ENCODE measurements at places on chromosomes 12 and 14.
A peak's percentile ranks its signal among the peaks of the same experiment; 100 is the strongest.

DNA sequence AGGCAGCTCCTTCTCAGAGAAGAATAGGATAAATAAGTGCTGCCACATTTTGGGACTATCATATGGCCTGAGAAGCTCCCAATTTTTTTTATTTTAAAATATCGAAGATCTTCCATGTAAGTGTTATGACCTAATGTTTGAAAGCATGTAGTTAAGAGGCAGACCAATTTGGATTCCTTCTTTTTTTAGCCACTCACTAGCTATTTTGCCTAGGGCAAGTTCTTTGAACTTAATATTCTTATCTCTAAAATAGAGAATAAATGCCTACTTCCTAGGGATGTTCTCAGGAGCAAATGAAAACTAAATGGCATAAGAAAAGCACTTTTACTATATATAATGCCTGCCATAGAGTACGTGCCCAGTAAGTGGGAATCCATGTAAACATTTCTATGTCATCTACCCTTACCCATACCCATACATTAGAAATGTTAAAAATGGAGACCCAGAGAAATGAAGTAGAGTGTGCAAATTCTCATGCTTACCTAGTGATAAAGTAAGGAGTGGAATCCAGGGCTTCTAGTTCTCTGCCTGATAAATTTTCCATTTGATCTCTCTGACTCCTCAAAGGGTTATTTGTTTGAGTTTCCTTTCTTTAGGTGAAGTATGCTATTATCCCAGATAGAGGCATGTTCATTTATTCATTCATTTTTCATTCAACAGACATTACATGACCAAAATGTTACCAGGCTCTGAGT is 148.3 kb downstream of the TGFB3 start:
- DNase-seq: no peak

DNA sequence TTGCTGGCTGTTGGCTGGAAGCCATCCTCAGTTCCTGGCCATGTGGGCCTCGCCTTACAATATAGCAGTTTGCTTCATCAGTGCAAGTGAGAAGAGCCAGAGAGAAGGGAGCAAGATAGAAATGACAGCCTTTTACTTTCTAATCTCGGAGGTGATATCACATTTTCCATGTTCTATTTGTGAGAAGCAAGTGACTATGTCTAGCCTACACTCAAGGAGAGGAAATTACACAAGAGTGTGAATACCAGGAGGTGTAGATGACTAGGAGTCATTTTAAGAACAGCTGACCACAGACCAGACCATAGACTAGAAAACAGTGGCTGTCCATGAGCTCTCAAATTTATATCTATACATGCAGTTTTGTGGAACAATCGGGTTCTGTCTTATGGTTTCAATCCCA is 163.0 kb upstream of the NRXN3 start:
- peak; percentile 51 for DNase-seq

DNA sequence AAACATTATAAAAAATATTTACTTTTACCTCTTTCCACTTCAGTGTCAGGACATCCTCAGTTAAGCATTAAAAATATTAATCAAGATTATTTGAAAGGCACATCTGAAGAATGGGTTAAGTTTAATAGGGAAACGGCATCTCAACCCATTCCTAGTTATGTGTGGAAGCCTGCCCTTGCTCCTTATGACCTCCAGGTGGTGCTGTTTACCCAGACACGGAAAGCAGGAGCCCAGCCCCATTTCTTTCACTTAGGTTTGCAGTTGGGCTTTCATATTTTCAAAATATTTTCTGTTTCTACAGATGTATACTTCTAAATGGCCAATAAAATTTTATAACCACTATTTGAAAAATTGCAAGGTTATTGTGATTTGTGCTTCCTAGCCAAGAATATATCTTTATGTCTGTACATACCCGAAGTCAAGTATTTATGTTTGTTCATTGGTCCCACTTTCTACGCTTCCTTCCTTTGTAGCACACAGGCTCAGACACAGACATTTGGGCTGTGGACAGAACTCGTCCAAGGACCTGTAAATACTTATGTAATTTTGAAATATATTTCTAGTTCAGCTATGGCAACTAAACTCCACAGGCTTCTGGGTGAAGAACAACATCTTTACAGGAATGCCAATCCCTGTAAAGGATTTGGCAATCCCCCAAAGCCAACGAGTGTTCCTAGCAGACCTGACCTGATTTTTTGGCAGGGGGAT is 247.1 kb downstream of the AKAP6 start:
- DNase-seq: peak; percentile 75

DNA sequence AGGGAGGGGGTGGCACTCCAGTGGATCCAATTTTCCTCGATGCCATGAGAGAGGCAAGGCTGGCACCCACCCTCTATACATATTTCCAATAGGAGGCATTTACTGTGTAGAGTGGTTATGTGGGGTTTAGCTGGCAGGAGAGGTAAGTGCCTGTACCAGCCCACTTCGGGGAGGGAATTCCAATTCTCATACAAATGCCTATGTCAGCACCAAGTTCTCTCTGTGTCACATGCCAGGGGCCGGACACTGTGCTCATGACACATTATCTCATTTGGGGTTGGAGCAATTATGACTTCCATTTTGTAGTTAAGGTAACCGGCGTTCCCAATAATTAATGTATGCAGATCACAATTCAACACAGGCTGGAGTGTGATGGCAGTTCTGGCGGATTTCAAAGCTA is 284.3 kb downstream of the KSR2 start:
- DNase-seq: no peak

- no peak for DNase-seq
Measured at GRCh38 chr14:24310646-24311604, at the start of gene LTB4R. LTB4R (plus strand) TSS chr14:24311502; CDS start chr14:24315652, 4,150 bp downstream.

DNA sequence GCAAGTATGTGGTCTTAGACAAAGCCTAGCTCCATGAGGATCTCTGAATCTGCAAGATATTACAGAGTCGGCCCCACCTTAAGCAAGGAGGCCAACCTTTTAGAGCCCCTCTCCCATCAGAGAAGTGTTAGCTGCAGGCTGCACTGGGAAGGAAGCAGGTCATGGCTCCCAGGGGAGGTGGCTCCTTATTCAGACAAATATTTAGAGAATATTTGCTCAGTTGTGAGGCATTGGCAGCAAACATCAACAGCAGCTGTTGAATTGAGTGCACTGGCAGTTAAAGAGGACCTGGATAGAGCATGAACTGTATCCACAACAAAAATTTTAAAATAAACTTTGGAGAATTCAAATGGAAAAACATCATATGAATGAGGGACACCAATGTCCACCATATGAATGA is 44.7 kb downstream of the FSCB start:
- DNase-seq: no peak

DNA sequence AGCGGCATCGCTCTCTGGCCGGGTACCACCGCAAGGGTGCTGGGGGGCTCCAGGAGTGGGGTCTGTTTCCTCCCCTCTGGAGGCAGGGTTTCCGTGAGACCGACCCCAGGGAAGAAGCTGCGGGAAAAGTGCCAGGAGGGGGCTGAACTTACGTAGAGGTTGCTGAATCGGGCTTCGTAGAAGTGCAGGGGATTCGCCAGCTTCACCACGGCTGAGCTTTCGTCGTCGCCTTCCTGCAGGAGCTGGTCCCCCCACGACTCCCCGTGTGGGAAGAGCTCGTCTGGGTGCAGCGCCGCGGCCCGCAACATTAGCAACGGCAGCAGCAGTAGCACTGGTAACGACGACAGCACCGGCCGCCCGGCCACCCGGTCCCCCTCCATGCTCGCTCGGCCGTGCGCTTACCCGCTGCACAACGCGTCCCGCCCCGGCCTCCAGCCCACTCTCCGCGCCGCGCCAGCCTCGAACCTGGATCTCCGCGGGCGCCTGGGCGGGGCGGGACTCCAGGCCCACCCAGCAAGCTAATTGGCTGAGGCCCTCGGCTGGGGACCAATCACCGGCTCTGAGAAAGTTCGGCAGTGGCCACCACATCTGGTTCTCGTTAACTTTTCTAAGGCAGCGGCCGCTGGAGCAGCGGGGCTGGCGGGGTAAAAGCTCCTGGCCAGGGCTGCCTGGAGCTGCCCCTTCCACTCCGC is at the start of gene NID2:
TSS of gene NID2 (minus strand) at position 445 of the 692 bp plus-strand sequence. CDS start at position 380, 65 bp downstream.
- DNase-seq: peak; percentile 20

DNA sequence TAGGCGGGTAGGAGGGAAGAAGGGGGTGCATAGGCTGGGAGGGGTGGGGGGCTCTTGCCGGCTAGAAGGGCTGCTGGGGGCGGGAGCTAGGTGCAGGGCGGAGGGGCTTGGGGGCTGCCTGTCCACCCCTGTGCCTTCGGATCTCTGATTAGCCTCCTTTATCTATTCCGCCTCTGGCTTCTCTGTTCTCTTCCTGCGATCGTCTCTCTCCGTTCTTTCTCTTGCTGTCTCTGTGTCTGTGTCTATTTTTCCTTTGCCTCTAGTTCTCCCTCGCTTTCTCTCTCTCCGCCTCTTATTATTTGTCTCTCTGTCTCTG is 166.7 kb upstream of the LHX5 start:
- no peak for DNase-seq

GRCh38 chr12:49227713-49228112 is 37.2 kb upstream of the TUBA1C start:
- DNase-seq: no peak

- DNase-seq: no peak
Measured at GRCh38 chr12:99154216-99154982, 493.2 kb upstream of the GARIN6 start.

DNA sequence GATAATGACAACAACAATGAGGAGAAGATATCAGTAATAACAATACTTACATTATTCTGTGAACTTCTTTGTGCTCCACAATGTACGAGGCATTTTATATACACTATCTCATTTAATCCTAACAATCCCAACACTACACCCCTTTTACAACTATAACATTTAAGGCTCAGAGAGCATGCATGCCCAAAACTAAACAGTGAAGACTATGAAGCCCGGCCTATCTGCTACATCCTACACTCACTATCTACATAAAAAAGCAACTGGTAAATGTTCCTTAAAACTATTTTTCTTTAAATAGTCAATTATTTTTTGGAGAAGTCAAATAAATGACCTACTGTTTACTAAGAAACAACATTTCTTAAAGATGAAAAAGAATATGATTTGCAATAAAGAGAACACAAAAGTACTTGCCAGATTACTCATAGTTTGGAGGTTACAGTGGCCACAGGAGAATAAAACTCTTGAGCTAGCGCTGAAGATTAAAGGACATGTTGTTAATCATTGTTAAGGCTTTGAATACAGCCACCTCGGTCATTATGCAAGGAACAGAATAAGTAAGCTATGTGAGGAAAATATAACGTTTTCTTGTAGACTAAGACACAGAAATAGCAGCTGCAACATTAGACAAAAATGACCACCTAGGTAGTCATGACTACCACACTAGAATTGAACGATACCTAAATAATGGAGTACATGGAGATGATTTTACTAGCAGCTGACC is 56.7 kb downstream of the EPS8 start:
- DNase-seq: no peak

DNA sequence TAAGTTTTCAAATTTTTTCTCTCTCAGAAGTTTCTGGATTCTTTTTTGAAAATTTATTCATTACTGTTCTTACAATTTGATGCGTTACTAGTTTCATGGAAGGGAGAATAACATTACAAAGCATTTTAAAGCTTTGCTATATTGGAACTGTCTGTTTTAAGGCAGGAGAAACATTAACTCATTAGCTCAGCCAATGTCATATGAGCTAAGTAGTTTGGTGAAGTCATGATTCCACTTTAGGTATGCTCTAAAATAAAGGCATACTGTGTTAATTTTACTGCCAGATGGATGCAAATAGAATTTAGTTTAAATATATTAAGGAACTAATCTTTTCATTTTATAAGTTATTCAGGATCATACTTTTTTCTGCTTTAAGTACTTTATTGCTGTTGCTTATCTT is 46.0 kb downstream of the ARID2 start:
- DNase-seq: no peak

- peak; percentile 50 for DNase-seq
Measured at GRCh38 chr14:51012055-51012454, 67.8 kb upstream of the PYGL start.
